Panc1 (cell line): ENCODE measurements at places on chromosomes 5 and 9.

DNA sequence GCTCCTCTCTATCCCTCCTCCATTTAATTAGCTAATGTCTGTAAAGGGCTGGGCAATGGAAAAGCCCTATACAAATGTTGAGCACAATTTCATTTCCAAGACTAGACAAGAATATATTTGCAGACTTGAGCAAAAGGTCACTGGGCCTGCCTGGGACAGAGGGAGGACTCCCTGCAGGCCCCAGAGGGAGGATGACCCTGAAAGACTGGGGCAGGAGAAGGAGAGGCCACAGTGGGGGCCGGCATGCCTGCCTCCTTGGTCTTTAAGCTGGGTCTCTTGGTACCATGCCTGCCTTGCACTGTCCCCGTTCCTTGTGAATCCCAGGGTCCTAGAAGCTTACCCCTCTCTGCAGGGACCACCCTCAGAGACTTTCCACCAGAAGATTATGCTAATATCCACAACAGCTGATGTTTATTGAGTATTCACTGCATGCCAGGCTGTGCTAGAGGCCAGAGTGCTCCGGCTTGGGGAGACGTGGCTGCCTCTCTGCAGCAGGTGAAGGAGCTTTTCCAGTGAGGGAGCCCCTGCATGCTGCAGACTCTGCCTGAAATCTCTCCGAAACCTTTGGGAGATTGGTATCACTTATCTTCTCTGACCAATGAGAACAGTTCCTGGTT, 72.7 kb upstream of the HSPA9 start:
- no peak for DNase-seq

- no peak for DNase-seq
These were observed 845.2 kb upstream of the CDH18 start for GRCh38 chr5:20833081-20833627.

DNA sequence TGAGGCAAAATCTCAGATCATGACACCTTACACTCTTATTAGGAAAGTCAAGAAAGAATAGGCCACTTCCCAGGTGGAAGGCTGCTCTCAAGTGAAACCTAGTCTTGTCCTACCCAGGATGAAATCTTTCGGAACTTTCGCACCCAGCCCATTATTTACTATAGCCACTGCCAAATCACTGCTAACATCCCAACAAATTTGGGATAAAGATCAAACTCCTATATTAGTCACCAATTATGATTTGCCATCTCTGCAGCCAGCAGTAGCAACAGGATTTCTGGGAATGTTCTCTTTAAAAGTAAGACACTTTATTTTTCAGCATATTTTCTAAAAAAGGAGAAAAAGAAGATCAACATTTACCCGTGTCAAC, 224.6 kb downstream of the GAS1 start:
- DNase-seq = no peak

- no peak for DNase-seq
These were observed 495.6 kb upstream of the CTNND2 start for GRCh38 chr5:12399868-12400267.

DNA sequence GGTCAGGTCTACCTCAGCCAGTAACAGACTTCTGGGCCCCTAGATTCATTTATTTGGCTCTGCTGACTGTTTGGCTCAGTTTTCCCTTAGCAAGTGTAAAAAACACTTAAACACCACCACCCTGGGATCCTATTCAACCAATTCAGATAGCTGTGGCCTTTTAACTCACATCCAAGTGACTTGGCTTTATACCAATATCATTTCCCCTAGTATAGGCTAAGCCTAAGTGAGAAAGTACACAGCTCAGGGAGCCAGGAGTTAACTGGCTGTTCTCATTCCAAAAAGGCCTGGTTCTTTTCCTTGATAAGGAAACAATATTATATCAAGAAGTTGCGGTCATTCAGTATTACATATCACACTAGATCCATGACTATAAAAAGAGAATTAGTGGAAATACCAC, 163.5 kb downstream of the ARL15 start:
- no peak for DNase-seq

GRCh38 chr9:92969516-92970466, 22.5 kb downstream of the FGD3 start:
- no peak for DNase-seq

- no peak for DNase-seq
These were observed 13.7 kb downstream of the NOTCH1 start for GRCh38 chr9:136531904-136532798.

DNA sequence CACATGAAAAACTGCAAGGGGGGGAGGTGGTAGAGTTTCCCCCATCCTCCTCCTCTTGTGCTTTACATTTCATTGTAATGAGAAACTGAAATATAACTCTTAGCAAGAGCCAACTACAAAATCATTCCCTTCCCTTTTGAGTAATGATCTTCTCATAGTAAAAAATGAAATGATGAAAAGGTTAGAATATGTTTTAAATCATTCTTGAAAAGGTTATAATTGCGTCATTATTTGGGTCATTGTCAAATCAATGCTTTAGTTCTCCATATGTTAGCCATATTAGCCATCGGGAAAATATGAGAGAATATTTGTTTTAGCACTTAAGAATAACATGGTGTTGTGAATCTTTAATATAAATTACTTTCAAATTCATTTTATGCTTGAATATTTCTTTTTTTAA, 1185.0 kb upstream of the CDH18 start:
- no peak for DNase-seq

GRCh38 chr5:43699910-43700309, 96.9 kb downstream of the NNT start:
- DNase-seq = no peak

- no peak for DNase-seq
These were observed 20.1 kb downstream of the ZNF462 start for GRCh38 chr9:106883030-106883429.

- no peak for DNase-seq
These were observed at the start of gene TIMD4 for GRCh38 chr5:156963125-156963524. Gene TIMD4, minus strand, starts transcription at chr5:156963226. Its CDS starts 28 bp downstream, at chr5:156963198.

DNA sequence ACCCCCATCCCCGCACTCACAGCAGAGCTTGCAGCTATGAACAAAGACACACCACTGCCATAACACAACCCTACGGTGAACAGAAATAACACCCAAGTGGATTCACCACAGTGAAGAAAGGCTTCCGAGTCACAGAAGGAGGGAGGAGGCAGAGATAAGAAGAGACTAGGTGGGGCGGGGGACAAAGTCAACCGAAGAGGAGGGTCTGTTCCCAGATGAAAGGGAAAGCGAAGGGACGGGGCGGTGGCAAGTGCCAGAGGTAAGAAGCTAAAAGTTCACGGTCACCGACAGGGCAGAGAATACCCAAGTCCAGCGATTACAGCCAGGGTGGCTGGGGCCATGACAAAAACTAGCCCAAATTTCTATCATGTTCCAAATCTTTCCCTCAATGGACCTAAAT, 21.0 kb downstream of the EPB41L4B start:
- DNase-seq = no peak

GRCh38 chr5:82365744-82366228, 87.6 kb upstream of the RPS23 start:
- no peak for DNase-seq

- DNase-seq = no peak
These were observed 485.1 kb upstream of the PAPPA start for GRCh38 chr9:115668521-115668920.

DNA sequence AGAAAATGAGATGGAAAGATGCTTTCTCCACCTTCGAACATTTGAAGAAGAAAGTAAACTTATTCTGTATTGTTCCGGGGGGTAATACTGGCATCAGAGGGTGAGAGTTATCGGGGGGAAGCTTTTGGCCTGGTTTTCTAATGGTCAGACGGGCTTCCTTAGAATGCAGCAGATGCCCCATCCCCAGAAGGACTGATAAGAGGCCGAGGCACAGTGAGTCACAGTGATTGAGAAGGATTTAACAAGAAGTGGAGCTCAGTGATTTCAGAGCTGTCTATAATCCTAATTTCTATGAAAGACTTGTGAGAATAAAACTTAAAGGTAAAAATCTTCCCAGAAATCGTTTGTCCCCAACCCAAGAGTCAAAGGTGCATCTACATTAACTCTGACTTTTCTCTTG, 123.9 kb downstream of the DOCK8 start:
- no peak for DNase-seq

DNA sequence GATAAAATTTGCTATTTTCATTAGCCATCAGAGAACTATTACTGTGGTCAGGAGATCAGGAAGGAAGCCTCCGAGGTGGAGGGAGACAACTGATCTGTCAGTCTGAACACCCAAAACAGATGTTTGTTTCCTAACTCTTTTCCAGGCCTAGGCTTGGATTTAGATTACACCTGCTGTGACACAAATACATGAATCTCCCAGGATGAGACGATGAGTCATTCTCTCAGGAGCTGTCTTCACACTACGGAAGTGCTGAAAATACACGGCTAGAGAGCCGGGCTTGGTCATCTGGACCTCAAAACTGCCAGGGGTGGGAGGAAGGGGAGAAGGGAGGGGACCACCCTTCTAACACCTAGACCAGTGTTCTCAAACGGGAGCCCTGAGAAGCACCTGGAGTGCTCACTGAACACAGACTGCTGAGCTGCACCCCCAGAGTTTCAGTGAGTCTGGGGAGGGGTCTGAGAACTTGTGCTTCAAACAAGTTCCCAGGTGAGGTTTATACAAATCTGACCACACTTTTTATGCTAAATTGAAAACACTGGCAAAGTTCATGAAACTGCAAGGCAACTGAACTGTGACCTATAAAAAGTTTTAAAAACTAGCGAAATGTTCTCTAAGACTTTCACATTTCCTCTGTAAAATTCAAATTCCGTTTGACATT, 80.3 kb upstream of the EQTN start:
- DNase-seq = no peak

DNA sequence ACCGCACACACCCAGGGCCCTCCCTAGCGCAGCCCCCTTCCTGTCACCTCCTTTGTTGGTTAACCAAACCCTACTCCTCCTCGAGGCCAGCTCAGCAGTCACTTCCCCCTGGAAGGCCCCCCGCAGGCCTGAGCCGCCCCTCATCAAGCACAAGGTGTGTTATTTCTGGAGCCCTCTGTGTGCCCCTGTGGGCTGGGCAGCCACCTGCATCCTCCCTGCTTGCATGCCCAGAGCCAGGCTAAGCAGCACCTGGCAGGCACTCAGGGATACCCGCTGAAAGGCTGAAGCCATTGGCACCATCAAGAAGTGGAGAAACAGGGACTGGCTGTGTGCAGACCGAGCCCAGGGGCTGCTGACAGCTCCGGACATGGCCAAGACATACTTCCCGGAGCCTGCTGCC, 121.8 kb downstream of the ZNF354C start:
- DNase-seq = no peak

- no peak for DNase-seq
These were observed 116.5 kb downstream of the SLC1A3 start for GRCh38 chr5:36722900-36723299.

- no peak for DNase-seq
These were observed 231.3 kb downstream of the ZSWIM6 start for GRCh38 chr5:61563401-61563800.

DNA sequence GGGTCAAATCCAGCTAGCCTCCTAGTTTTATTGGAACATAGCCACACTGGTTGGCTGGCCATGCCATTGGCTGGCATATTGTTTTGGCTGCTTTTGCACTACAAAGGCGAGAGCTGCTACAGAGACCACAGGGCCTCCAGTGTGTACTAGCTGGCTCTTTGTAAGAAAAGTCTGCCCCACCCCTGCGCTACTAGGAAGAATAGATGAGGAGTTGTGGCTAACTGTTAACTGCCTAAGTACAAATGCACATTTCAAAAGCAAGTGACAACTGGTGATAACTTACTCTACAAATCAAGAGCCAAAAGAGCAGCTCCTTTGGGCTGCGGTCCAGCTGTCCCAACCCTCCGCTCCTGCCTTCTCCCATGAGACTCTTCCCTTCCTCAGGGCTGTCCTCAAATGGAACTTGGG, 63.9 kb downstream of the SERINC5 start:
- no peak for DNase-seq

- DNase-seq = no peak
These were observed 4.8 kb upstream of the ACOT12 start for GRCh38 chr5:81398741-81399140.

DNA sequence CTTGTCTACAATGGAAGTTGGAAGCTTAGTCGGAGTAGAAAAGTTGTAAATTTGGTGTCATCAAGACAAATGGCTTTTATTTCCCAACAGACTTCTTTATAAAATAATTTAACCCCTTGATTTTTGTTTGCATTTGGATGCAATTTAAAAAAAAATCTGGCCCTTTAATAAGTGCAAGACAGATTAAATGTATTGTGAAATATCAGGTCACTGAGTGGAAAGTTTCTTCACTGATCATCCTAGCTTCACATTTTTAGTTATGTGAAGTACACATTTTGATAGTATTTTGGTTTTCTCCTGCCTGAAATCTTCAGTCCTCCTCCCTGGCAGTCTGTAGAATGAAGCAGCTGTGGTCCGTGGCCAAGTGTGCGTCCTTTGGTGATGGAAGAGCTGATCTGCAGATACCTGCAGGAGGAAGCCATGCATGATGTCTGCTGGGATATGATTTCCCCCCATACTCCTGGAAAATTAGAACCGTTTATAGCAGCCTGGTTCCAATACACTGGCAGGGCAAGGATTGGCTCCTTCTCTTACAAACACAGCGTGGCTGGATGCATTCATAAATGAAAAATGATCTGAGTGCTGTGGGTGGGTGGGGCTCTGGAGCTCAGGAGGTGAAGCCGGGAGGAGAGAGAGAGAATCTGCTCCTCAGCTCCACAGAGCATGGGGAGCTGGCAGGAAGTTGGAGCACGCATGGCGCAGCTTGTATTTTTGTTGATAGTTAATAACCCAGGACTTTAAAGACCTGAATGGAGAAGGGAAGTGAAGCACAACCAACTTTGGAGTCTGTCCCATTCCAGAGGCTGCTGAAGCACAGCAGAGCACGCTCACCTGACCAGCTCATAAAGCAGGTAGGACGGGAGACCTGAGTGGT, 238.4 kb downstream of the GOLPH3 start:
- no peak for DNase-seq

- DNase-seq = no peak
These were observed 273.2 kb downstream of the SAXO1 start for GRCh38 chr9:18759827-18760226.

DNA sequence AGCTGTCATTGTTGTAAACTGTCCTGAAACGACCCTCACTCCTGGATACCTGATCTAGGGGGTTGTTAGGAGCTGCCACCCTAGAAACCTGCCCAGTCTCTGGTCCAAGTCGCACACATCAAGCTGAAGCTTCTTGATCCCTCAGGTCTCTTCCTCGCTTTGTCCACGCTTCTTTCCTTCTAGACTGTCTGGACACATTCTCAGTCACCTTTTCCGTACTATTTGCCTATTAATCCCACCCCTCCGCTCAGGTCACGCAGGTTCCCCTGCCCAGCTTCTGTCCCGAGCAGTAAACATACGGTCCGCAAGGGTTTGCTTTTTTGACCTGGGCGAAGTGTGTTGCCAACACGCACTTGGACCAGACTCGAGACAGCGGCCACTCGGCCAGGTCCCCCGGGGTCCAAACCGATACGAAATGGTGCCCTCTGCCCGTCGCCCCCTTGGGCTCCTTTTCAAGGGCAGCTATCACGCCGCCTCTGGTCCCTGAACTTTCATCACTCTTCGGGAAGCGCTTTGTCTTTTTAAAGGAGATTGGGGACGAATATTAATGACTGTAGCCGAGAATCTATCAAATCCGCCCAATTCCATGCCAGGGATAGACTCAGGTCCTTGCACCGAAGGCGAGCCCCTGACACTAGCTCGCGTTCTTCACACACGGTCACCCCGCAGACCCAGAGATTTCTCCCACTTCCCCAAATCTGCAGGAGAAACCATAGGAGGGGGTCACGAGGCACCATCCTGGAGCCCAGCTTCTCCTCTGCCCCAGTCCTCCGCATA, 814 bp downstream of the PLCXD3 start:
- DNase-seq = no peak
